ENCODE measurements at places on chromosomes 7 and 10. TPM values are rescaled to one million over a fixed set of nuclear protein-coding genes. Genes with fewer than 3 reads are reported as not detected.

DNA sequence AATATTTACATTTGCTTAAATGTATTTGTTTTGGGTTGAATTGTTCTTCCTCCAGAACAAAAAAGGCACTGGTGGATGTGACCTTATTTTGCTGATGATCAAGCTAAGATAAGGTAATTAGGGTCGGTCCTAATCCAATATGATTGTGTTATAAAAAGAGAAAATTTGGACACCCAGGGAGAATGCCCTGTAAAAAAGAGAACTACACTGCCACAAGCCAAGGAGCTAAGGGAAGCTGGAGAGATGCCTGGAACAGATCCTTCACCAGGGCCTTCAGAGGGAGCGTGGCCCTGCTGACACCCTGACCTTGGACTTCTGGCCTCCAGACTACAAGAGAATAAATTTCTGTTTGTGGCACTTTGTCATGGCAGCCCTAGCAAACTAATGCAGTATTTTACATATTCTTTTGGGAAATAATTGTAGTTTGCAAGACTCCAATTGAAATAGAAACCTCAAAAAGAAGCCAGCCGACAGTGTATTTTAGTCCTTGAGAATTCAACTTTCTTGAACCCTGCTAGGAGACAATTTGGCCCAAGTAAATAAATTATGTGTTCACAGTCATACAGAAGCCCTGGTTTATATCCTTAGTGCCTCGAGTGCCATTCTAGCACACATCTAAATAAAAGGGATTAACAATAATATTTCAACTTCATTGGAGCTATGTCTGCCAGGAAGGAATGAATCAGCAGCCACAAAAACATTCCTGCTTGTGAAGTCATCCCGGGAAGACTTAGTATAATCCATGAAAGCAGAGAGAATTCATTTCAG lies 164.6 kb downstream of the PKD1L1 start:
- no peak for DNase-seq
- H3K4me1 ChIP-seq, result no peaks in the 10 kb centered on the region
- no peaks in the 10 kb centered on the region for H3K36me3 ChIP-seq
- H3K27ac ChIP-seq, result no peak overlapping the region

DNA sequence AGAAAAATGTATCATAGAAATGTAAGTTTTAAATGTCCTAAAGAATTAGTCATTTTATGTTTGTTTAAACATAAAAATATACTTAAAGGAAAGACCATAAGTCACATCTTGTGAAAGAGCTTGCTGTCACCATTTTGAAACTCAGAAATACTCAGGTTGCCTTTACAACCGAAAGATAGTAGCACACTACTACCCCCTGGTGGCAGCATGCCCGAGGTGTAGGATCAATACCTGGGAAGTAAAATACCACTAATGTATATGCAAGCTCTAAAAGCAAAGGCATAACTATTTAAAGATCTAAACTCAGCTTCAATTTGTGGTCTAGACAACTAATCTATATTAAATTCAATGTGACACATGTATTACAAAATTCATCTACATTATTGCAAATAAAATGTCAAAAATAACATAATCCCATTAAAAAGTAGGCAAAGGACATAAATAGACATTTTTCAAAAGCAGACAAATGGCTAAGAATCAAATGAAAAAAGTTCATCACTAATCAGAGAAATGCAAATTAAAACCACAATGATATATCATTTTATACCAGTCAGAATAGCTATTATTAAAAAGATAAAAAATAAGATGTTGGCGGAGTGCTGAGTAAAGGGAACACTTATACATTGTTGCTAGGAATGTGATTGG lies 47.7 kb upstream of the FGL2 start:
- no peak overlapping the region for H3K4me3 ChIP-seq
- peak; percentile 56 for DNase-seq
- H3K27me3 ChIP-seq, result no peaks in the 10 kb centered on the region

DNA sequence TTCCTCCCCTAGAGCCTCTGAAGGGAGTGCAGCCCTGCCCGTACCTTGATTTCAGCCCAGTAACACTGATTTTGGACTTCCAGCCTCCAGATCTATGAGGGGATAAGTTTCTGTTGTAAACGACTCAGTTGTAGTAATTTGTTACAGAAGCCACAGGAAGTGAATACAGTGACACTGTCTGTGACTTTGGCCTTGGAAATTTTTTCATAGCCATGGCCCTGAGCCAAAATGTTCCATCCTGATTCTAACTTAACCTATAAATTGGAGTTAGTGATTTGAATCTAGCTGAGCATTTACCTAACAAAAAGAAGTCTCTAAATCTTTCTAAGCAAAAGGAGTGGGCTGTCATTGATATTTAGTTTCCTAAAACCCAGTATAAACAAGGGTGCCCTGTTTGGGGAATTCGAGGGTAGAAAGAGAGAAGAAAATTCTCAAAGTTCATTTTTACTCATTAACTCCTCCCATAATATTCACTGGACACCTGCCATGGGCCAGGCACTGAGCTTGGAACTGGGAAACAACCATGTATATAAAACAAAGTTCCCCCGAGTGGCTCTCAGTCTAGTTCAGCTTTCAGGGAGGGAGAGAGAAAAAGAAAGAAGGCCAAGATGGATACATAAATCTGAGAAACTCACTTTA lies 162.3 kb downstream of the SKIDA1 start:
- no peak overlapping the region for H3K27ac ChIP-seq
- no peaks in the 10 kb centered on the region for H3K36me3 ChIP-seq
- no peaks in the 10 kb centered on the region for H3K27me3 ChIP-seq
- no peak for DNase-seq
- H3K4me1 ChIP-seq, result peaks cover 6% of the 10 kb centered on the region

GRCh38 chr10:122492006-122492405 lies 30.7 kb downstream of the HTRA1 start:
- H3K4me1 ChIP-seq, result no peaks in the 10 kb centered on the region
- no peaks in the 10 kb centered on the region for H3K27me3 ChIP-seq
- DNase-seq, result no peak
- no peaks in the 10 kb centered on the region for H3K36me3 ChIP-seq

GRCh38 chr10:59945991-59946390 lies 39.6 kb upstream of the CCDC6 start:
- no peak for DNase-seq
- no peaks in the 10 kb centered on the region for H3K36me3 ChIP-seq
- H3K27me3 ChIP-seq, result no peaks in the 10 kb centered on the region
- H3K4me3 ChIP-seq, result no peak overlapping the region
- H3K4me1 ChIP-seq, result peaks cover 5% of the 10 kb centered on the region
- no peak overlapping the region for H3K27ac ChIP-seq

DNA sequence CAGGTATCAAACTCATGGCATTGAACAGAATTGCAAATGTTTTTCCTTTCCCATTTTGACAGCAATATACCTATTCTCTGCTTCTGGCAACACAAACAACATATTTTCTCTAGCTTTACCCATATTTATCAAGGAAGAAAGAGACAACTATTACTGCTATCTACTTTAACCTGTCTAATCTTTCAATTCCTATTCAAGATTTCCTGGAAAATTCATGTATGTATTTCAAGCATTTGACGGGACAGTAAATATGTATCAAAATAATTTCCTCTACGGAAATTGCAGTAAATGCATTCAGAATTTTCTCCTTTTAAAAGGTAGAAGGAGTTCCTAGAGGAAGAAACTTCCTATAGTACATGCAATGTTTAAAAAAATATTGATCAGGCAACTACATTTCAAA lies 179.3 kb upstream of the LRRN3 start:
- H3K27me3 ChIP-seq, result no peaks in the 10 kb centered on the region
- DNase-seq, result no peak
- no peak overlapping the region for H3K4me3 ChIP-seq

GRCh38 chr7:108146070-108146842 lies 16.1 kb upstream of the LAMB4 start:
- peak; percentile 77 for DNase-seq
- peak overlapping the region; percentile 81 for H3K4me3 ChIP-seq
- H3K4me1 ChIP-seq, result no peaks in the 10 kb centered on the region
- no peaks in the 10 kb centered on the region for H3K27me3 ChIP-seq
- no peaks in the 10 kb centered on the region for H3K36me3 ChIP-seq
- H3K27ac ChIP-seq, result no peak overlapping the region

GRCh38 chr10:70781461-70782051 lies 3.6 kb downstream of the TBATA start:
- H3K36me3 ChIP-seq, result no peaks in the 10 kb centered on the region
- H3K4me1 ChIP-seq, result peaks cover 3% of the 10 kb centered on the region
- no peaks in the 10 kb centered on the region for H3K27me3 ChIP-seq
- DNase-seq, result no peak

DNA sequence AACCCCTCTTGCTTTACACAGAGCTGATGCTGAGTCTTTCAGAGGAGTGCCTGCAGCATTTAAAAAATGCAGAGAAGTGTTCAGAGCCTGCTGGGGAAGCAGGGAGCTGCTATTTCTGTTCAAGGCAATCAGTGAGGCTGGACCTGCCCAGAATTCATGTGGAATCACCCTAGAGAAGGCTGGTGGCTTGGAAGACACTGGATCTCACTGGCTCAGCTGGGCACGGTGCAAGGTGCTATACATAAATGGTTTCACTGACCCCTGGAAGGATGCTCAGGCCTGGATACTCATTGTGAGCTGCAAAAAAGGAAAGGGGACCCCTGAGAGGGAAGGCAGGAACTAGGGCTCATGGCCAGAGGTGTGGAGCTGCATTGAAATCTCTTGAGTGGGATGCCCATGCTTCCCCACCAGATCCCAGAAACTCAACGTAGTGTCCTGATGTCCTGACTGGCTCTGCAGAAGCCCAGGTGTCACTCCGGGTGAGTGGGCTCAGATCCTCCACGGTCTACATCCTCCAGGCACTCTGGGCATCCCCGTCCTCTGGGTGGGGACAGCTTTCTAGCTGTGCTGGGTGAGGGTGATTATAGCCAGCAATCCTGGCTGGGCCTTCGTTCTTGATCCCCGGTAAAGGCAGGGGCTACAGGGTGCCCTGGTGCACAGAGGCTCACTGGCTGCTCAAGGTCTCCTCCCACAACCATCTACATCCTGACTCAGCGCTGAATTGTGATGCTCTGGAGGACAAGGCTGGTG lies 77.2 kb upstream of the TNS3 start:
- H3K4me1 ChIP-seq, result peaks cover 6% of the 10 kb centered on the region
- no peak overlapping the region for H3K27ac ChIP-seq
- H3K36me3 ChIP-seq, result no peaks in the 10 kb centered on the region

DNA sequence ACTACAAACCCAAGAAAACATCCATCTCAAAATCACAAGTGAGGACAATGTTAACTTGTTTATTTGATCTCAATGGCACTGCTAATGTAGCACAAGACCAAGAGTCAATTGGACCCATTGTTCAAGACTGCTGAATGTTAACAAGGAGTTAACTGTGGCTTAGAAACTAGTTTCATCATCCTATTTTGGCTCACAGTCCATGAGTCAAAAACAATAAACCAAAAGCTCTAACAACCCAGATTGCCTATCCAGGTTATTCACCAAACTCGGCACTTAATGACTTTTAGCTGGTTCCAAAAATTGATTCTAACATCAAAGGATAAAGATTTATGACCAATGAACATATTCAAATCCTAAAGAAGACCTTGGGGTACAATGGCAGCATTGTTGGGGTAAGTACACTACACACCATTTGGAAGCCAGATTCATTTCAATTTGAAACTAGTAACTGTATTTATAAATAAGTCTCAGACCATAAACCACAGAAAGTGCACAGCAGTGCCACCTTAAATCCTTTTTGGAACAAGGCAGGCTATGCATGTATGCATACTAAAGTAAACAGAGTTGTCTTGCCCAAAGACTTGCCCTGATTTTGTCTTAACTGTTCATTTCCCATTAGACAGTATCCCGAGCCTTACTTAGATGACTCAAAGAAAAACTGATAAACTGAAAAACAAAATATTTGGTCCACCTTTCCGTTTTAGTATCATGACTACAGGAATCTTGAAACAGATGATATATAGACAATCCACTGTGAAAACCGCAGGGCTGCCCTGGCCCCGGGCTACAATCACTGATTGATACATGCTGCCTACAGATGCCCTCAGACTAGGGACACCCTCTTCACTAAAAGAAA lies 84.5 kb downstream of the SRPK2 start:
- H3K36me3 ChIP-seq, result no peaks in the 10 kb centered on the region
- H3K4me3 ChIP-seq, result no peak overlapping the region
- no peaks in the 10 kb centered on the region for H3K4me1 ChIP-seq
- no peak overlapping the region for H3K27ac ChIP-seq
- H3K27me3 ChIP-seq, result no peaks in the 10 kb centered on the region

GRCh38 chr7:30028749-30029635 lies 780 bp downstream of the PLEKHA8 start:
- peak overlapping the region; percentile 97 for H3K4me3 ChIP-seq
- no peak for DNase-seq
- no peaks in the 10 kb centered on the region for H3K4me1 ChIP-seq
- H3K27me3 ChIP-seq, result no peaks in the 10 kb centered on the region
- no peaks in the 10 kb centered on the region for H3K36me3 ChIP-seq
- peak overlapping the region; percentile 46 for H3K27ac ChIP-seq

GRCh38 chr10:98488669-98489430 lies 42.1 kb upstream of the HPS1 start:
- H3K4me1 ChIP-seq, result no peaks in the 10 kb centered on the region
- no peak overlapping the region for H3K4me3 ChIP-seq
- H3K27ac ChIP-seq, result no peak overlapping the region
- DNase-seq, result no peak

DNA sequence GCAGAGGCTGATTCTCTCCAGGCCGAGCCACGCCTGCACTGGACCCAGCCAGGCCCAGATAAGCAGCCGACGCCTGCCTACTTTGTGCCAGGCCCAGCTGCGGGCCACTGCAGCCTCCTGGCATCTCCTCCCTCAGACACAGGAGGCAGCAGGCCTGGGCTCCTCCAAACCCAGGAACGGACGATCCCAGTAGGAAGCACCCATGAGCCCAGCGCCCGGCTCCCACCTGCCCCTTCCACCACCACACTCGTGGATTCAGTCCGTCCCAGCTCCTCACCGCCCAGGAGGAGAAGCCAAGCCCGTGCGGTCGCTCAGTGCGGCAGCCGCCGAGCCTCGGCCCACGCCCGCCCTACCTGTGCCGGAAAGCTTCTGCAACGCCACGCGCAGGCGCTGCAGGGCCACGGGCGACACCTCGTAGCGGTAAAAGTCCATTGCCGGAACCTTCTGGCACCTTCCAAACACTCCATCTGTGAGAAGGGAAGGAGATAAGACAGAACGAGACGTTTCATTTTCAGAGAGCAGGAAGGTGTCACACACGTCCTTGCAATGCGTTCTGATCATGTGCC lies 271.1 kb downstream of the PTPRN2 start:
- H3K4me1 ChIP-seq, result no peaks in the 10 kb centered on the region
- H3K4me3 ChIP-seq, result no peak overlapping the region
- H3K36me3 ChIP-seq, result no peaks in the 10 kb centered on the region
- no peaks in the 10 kb centered on the region for H3K27me3 ChIP-seq
- no peak overlapping the region for H3K27ac ChIP-seq
- DNase-seq, result no peak

DNA sequence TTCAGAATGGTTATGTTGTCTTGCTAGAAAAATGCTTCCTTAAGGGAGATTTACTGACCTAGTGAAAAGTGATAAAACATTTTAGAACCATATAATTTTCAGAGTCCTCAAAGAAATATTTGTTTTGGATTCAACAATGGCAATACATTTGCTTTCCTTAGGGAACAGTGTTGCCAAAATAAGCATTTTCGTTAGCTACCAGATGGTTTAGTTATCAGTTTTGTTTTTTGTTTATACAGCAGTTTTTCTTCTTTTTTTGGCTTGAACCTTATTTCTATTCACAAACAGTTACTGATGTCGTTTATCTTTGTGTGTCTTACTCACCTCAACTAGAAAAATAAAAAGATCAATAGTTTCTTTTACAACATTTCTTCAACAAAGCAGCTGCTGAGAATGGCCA lies 48.6 kb downstream of the EXOC4 start:
- H3K27me3 ChIP-seq, result no peaks in the 10 kb centered on the region
- no peak overlapping the region for H3K4me3 ChIP-seq
- no peak for DNase-seq
- H3K27ac ChIP-seq, result no peak overlapping the region
- 0 out of 2 replicates have a peak, but pooled peaks cover 2% of the 10 kb centered on the region for H3K36me3 ChIP-seq

The CLCN1 gene
- 0.33 TPM for total RNA-seq

The SFTPA1 gene
- not detected for total RNA-seq

The UPK3BL1 gene
- total RNA-seq, result 6.4 TPM

The PKD1L1 gene
- total RNA-seq, result 0.22 TPM

The HTR5A gene
- not detected for total RNA-seq

Data from H1 (cell line).